ENCODE measurements at places on chromosomes 5 and 9.

DNA sequence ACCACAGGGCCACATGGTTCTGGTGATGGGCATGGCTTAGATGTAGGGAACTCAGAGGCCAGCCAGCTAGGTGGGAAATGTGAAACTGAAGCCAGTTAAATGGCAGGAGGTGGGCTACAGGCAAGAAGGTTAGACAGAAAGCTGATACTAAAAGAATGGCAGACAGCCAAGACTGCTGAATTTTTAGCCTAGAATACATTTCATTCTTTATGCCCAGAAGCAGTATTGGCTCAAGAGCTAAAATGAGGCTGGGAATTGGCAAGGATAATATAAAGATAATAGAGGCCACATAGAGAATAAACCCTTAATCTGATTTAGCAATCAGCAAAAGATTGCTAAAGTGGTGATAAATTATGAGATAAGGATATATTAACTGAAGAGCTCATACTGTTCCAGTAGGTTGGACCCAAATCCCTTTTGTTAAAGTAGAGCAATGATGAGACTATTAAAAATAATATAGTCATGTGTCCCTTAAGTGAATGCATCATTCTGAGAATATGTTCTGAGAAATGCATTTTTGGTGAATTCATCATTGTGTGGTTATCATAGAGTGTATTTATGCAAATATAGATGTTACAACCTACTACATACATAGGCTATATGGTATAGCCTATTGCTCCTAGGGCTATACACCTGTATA lies 234.3 kb downstream of the CHSY3 start:
- DNase-seq = no peak

GRCh38 chr9:109745335-109746283 lies 34.4 kb upstream of the PALM2AKAP2 start:
- DNase-seq = no peak

GRCh38 chr9:76615177-76615603 lies 149.0 kb upstream of the PCA3 start:
- DNase-seq = no peak

GRCh38 chr5:74098941-74099340 lies 472.9 kb downstream of the ARHGEF28 start:
- no peak for DNase-seq

DNA sequence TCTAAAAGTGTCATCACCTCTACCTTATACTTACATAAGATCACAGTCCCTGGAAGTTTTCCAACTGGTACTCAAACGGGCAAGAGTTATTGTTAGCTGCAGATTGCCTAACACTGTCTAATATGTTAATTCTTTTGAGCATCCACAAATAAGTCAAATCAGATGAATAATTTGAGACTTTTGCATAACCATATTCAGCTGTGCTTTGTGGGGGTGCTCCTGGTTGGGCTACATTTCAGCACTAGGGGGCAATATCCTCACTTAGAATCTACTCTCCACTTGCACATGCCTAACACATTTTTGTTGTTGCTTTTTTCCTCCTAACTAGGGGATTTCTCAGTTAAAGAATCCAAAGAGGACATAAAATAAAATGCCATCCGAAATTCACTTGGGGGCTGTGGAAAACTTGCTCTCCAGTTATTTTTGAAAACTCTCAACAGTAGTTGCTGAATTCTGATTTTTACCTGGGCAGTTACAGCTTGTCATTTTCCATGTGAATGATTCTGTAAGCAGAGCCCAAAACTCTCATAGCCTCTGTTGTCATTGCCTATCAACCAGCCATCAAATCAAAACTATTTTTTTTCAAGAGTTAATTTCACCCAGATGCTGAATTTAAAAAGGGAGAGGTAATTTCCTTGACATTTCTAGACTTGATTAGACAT lies 71.5 kb downstream of the TRIM36 start:
- peak; percentile 19 for DNase-seq

DNA sequence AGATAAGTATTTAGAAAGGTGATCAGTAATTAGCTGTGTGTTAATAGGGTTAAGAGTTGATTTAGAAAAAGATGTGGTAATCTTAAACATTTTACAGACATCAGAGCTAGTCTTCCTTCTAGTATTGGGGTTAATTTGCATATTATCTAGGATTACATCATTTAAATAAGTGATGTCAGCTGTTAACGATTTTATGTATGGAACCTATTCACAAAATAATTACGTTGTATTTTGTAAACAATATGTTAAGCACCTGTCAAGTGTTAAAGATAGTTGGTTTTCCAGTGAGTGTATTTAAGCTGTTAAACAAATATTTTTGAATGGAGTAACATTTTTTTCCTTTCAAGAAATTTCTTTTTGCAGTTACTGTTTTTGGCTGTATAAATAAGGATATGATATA lies 2.2 kb downstream of the DCP2 start:
- DNase-seq = no peak

- no peak for DNase-seq
Observed at GRCh38 chr9:132182314-132183091, 20.6 kb downstream of the NTNG2 start.

- DNase-seq = peak; percentile 18
Observed at GRCh38 chr5:68924481-68925145, 169.2 kb upstream of the SLC30A5 start.

- DNase-seq = no peak
Observed at GRCh38 chr5:65248896-65249295, 232.8 kb downstream of the ADAMTS6 start.

- DNase-seq = no peak
Observed at GRCh38 chr5:106135473-106135872, 1535.3 kb downstream of the EFNA5 start.

- DNase-seq = no peak
Observed at GRCh38 chr5:131633830-131634229, 1.2 kb downstream of the RAPGEF6 start.

DNA sequence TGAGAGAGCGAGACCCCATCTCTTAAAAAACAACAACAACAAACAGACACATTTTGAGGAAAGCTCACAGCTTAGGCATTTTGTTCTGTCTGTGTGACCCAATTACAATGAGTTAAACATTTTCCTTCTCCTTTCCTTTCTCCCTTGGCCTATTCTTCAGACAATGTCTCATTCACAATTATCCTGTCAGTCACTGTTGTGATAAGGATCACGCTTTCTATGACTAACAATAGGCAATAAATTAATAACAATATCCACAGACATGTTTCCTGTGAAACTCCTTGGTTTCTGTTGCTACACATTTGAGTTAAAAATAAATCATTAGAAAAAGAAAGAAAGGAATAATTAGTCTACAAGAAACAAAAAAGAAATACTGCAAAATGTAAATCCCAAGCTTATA lies 19.8 kb upstream of the CARTPT start:
- DNase-seq = no peak

DNA sequence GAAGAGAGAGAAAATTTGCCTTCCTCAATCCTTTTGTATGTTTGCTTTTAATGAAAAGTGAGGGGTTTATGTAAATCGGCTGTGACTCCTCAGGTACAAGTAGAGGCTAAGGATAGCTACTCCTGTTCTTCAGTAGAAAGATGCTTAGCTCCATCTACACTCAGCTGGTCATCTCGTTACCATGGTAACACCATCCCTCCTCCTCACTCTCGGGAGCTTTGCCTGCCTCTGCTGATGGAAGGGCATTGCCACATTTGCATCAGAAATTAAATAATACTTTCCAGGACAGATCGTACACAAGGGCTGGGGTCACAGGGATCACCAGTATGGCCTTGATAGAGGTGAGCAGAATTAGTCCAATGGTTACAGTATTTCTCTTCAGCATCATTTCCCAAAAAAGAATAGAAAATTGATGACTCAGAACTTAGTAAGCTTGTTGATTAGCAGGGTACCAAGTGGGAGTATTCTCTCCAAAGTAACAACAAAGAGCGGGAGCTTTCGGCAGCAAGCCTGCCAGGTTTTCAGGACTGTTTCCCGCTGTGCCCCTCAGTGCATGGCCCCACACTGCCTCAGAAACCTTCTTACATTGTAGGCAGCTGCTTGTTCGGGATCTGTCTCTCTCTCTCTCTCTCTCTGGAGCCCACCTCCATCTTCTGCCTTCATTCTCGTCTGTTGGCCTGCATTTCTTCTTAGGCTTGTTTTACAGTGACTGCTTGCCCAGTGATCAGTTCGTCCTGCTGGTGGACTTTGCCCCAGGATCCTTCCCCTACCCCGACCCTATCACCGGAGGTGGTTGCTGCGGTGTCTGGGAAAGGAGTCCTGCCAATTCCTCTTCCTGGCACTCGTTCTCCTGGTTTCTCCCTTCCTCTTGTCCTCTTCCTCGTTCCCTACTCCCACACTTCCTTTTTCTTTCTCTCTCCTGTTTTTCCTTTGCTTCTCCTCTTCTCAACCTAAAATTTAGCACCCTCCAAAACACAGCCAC lies 51.9 kb upstream of the SNAPC3 start:
- DNase-seq = no peak

DNA sequence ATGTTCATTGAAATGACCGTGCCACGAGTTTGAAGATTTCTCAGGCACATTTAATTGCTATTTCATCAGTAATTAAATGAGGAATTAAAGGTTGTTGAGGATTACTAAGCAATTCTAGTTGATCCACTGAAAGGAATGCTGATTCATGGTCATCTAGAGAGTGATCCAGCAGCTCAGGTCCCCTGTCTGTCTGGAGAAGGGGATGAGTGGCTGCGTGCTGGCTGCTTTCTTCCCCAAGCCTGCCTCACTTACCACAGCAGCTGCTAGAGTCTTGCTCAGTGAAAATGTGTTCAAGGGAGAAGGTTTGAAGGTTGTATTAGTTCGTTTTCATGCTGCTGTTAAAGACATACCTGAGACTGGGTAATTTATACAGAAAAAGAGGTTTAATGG lies 7.8 kb upstream of the TGFBI start:
- DNase-seq = no peak

- no peak for DNase-seq
Observed at GRCh38 chr9:91905991-91906469, 44.0 kb downstream of the ROR2 start.

DNA sequence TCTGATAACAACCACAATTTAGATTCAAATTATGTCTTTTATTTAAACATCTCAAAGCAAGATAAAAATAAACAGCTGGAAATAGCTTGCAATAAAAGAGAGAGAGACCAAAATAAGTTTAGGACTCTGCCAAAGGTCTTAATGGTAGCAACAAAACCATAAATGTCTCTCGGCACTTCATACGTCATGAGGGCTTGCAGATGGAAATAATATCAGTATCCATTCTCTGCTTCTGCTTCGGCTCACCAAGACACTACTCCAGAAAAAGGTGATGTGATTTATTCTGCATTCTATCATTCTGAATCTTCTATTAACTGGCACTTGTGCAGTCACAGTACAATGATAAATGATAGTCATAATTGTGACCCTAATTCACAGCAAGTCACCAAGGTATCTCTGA lies 56.1 kb downstream of the EBF1 start:
- DNase-seq = no peak

DNA sequence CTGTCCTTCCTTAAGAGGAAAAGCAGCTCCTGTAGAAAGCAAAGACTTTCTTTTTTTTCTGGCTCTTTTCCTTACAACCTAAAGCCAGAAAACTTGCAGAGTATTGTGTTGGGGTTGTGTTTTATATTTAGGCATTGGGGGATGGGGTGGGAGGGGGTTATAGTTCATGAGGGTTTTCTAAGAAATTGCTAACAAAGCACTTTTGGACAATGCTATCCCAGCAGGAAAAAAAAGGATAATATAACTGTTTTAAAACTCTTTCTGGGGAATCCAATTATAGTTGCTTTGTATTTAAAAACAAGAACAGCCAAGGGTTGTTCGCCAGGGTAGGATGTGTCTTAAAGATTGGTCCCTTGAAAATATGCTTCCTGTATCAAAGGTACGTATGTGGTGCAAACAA lies 42.3 kb downstream of the NR4A3 start:
- DNase-seq = no peak

GRCh38 chr5:169339869-169340268 lies 38.9 kb upstream of the SLIT3 start:
- no peak for DNase-seq

GRCh38 chr5:72518001-72518683 lies 10.9 kb upstream of the ZNF366 start:
- DNase-seq = no peak

DNA sequence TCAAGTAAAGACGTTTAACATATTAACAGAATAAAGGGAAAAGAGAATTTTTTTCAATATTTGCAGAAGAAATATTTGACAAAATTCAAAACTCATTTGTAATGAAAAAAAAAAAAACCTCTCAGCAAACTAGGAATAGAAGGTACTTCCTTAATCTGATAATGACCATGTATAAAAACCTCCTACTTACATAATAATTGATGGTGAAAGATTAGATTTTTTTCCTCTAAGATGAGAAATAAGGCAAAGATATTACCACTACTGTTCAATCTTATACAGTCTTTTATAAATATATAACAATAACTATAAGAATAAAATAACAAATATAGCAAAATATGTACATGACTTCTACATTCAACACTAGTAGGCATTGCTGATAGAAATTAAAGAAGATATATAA lies 424.6 kb upstream of the KLF4 start:
- DNase-seq = no peak

DNA sequence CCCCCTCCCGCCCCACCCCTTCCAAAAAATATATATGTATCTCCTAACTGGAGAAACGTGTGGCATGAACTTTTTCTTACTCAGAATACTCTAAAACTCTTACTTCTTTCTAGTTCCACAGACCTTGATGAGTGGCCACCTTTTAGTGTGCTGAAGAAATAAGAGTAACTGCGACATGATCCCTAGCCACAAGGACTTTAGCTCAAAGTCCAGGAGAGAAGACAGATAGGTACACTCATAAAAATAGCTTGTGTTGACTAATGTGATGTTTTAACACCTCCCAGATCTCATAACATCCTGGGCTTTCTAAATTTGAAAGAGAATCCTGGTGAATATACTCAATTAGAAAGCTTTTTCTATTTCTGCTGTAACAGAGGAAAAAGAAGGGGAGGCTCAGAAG lies 1005.0 kb upstream of the DMAC1 start:
- no peak for DNase-seq

DNA sequence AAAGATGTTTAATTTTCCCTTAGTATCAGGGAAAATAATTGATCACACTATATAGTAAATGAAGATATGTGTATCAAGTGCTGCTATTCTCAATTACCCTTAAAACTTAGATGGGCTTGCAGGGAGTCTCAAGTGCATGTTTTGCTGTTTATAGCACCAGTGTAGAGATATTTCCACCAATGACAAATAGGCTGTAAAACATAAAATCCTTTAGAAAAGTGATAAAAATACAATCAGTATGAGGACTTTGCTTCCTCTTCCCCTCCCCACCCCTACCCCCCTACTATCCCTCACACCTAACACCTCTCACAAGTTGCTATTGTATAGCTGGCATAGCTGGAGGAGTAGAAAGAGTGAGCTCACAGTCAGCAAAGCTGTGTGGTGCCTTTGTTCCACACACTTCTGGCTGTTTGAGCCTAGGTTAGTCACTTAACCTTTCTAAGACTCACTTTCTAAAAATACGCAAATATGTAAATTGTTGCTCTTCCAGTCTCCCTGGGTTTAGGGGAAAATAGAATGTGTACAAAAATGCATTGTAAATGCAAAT lies 93.1 kb downstream of the PDE4D start:
- DNase-seq = no peak

GRCh38 chr5:15105799-15106393 lies 234.3 kb upstream of the ANKH start:
- peak; percentile 16 for DNase-seq

DNA sequence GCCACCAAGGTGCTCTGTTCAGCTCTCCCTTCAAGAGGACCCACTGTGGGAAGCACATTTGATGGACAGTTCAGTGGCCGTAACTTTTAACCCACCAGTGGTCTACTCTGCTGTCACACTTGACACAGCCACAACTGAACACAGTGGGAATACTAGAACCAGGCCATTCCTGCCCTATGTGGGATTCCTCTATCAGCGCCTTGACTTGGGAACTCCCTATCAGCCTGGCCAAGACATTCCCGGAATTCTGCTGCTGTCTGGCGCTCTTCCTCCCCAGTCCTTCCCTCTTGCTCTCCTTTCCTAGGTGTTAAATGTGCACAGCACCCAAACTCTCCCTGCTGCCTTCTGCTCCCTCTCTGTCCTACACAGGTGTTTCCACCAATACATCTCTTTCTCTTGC lies 23.1 kb upstream of the SH3PXD2B start:
- DNase-seq = no peak
